Stromal cell of bone marrow (primary cell): ENCODE measurements at places on chromosomes 2 and 18.

DNA sequence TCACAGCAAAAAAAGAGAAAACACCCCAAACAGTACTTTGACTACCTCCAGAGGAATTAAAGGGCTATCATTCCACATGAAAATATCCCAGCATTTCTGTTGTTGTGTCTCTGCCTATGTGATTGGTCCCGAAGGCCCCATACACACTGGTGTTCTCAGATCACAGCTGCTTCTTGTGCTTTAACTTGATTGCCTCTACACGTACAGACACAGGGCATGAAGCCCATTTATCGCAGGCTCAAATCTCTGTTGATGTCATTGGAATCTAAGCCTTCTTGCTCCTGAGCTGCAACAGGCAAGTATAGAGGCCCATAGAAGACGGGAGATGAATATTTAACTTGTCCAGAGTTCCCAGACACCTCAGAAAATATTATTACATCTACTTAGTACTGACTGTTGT, 405.2 kb downstream of the NCKAP5 start:
- no peak for DNase-seq

DNA sequence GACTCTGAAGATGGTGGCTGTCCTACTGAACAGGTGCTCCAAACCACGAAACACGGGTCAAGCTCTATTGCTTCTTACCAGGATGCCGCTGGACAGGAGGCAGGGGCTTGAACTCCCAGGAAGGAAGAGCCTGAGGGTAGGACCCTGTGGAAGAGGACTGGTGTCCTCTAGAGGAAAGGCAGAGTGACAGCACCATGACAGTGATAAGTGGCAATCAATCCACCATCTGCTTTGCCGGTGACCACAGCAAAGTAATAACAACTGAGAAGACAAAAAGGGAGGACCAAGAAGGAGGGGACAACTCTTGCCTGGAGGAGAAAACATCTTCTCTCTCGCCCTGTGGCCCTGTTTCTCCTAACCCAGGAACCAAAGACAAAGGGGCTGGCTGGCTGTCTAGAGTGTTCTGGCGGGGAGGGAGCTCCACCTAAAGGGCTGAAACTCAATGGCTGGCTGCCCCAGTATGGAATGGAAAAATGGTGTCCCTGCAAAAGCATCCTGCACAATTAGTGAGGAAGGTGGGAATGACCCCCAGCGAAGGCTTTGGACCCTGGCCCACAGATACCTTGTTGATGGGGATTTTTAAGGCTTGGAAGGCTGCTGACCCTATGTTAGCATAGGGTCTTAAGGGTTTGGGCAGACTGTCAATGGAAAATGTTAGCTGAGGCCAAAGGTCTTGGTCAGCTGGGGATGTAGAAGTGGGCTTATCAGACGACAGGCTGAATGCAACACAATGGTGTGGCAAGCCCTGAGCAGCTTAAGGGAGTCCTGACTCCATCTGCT, 35.4 kb downstream of the PROC start:
- no peak for DNase-seq

DNA sequence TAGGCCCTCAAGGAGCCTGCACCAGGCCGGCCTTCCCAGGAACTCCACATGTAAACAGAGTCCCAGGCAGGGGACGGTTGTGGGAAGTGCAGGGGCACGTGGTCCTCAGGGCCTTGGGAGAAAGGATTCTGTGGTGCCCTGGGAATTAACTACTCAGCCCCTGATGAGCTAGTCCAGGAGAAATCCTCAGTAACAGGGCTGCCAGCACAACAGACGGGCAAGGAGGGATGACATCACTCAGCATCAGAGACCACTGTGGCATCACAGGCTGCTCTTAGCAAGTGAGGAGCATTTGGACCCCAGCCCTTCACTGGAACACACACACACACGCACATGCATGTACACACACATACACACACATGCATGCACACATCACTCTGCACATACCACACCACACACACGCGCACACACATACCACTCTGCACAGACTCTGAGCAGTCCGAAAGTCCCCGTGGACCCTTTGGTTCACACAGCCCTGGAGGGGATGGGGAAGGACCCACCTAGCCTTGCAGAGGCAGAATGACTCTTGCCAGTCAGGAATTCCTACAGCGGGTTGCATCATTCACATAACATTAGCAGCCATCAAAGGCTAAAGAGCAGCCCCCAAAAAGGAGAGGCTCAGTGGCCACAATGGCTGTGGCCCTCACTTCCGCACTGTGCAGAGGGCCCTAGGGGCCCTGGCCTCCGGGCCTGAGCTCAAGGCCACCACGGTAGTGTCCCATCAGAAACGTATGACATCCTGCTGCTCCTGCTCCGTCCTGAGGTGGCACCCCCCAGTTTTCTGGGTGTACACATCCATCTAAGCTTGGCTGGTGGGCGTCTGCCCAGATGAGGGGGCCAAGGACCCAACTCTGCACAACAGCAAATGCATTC, 1.9 kb upstream of the NMUR1 start:
- DNase-seq, result no peak

DNA sequence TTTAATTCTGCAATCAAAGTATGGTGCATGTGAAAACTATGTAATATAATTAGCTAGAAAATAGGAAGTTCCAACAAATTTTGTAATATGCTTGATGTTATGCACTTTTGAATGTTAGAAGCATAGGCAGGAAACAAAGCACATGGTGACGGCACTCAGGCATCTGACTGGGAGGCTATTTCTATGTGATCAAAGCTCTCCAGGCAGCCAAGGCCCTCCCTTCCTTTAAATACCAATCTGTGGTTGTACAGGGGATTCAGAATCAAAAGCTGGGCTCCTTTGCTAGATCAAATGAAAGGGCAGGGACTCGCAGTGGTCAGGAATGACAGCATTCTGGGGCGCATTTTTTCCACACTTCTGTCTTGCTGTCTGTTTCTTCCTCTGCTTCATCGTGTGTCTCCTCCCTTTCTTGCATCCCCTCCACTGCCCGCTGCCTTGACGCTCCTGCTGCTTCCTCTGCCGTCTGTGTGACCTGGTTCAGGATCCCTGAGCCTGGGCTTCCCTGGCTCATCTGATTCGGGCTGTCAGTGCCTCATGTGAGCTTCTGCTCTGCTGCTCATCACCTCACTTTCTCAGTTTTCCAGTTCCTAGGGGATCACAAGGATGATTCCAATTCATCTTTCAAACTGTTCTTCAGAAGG, 30.9 kb downstream of the TMEM182 start:
- no peak for DNase-seq

- peak; percentile 39 for DNase-seq
Measured at GRCh38 chr2:74357627-74358026, 14.4 kb upstream of the SLC4A5 start.

- DNase-seq, result no peak
Measured at GRCh38 chr2:167049659-167050058, 161.4 kb downstream of the XIRP2 start.

- no peak for DNase-seq
Measured at GRCh38 chr2:63555931-63556330, 32.3 kb downstream of the WDPCP start.

- DNase-seq, result no peak
Measured at GRCh38 chr2:178829299-178829960, 22.2 kb upstream of the TTN start.

DNA sequence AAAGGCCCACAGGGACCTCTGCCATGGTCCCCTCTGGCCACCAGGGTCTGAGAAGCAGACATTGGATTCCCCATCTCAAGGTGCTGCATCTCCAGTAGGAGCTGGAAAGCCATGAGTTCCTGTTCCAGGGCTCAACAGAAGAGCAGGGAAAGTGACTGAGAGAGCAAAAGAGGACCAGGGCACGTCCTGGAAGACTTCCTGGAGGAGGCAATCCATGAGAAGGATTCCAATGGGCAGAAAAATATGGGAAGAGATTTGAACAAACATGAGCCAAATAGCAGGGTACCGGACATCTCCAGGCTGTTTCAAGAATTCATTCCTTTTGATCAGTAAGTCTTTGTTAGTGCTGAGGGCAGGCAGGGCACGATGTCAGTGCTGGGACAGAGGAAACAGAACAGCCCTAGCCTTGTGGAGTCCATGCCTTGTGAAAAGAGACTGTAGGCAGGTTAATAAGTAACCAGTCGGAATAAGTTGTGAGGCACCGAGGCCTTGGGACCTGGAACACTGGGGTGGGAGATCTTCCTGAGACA, 72.8 kb upstream of the TWIST2 start:
- no peak for DNase-seq

DNA sequence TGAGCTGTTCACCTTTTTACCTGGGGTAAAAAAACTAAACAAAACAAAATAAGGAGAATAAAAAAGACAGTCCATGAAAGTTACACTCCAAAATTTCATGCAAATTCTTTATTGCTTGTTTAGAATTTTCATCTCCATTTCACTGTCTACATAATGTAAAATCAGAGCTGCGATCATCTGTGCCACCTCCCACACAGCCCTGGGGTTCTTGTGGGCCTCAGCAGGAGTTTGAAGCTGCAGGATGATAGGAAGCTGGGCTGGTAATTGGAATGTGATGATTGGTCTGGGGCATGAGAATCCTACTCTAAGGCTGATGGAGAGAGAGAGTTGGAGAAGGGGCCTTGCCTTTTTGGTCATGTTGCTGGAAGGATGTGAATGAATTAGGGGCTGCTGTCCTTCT, 4.2 kb upstream of the LHCGR start:
- DNase-seq, result no peak

GRCh38 chr2:159146996-159147666, 139.4 kb downstream of the WDSUB1 start:
- no peak for DNase-seq

DNA sequence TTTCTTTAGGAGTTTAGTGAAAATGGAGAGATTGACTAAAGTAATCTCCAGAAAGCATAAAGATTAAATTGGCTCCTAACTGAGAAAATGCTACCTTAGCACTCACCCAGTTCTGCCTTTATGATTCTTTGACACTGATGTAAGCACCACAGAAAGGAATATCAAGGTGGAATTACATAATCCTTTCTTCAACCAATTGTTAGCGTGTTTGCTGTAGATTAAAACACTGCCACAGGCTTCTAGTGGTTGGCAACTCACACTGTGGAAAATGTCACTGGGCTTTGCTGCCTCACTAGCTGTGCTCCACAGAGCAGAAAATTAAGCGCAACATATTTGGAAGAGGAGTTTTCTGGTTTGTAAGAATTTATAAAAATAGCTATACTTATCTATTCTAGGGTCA, 104.1 kb downstream of the DLGAP1 start:
- DNase-seq, result no peak

DNA sequence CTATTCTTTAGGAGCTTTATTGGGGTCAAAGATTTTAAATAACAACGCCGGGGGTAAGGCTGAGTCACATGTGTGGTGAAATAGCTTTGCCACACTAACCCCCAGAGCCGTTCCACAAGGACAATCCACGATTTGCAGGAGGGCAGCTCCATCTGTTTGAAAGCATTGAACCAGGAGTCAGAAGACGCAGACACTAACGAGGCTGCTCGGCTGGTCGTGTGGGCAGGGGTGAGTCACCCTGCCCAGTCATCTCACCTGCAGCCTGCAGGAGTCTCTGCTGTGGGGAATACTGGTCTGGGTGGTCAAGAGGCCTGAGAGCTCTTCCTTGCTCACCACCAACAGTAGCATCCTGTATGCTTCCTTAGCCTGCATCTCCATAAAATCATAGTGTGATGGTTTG, 149.2 kb upstream of the NCK2 start:
- DNase-seq, result no peak

DNA sequence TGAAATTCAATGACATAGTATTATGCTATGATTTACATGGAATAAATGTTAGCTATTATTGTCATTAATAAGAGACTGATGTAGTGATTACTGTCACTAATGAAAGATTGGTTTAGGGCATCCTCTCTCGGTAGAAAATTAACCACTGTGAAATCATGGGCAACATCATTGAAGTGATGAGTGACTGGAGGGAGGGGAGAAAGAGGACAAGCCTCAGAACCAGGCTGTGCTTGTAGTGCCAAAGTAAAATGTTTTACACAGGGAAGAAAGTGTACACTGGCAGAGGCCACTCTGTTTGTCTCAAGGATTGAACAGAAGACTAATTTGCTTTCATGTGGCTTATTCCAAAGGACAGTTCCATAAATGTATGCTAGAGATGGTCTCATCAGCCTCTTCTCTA, 456.2 kb upstream of the TCF4 start:
- no peak for DNase-seq

DNA sequence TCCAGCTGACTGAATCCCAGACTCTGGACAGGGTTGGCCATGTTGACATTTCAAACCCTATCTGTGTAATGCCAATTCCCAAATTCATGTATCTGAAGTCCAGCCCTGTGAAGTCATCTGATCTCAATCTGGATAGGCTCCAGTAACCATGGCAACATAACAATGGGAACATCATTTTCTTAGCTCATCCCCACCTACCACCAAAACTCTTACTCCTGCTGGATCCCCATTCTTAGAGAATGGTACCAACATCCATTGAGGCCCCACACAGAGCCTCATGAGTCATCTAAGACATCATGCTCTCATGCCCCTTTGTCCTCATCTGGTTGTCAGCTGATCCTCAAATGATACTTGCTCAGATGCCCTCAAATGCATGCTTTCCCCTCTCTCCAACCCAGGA, 58.9 kb upstream of the TEX51 start:
- DNase-seq, result no peak

DNA sequence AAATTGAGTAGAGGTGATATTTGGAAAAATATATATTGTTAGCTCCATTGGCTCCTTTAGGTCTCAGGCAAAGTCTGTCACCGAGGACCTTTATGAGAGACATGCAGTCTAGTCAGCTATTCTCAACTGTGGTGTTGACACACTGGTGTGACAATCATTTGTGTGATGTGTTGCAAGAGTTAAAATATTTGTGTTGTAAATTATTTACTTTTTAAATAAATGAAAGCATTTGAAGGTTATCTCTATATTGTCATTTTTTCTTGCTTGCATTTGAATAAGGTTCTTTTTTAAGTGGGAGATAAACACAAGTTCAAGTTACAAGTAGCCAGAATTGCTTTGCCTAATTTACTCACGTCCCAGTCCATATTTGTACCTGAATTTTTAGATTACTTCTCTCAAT, 4.3 kb downstream of the REL start:
- no peak for DNase-seq

- no peak for DNase-seq
Measured at GRCh38 chr2:98487806-98488189, 43.1 kb downstream of the INPP4A start.

- no peak for DNase-seq
Measured at GRCh38 chr2:144832048-144832447, 312.1 kb upstream of the ZEB2 start.

DNA sequence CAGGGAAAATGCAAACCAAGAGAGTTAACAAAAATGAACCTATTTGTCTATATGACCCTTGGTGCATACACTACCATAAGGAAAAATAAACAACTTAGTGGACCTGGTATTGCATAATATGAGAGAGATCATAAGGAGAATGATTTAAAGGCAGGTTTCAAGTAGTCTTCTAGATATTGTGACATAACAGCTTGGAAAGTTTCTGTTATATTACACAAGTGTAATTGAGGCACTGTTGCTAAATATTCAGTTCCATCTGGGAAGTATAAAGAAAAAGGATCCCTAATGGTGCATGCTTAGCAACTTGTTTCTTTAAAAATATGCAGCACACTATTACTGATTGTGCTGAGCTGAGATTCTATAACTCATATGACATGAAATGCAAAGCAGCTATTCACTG, 252.2 kb upstream of the SPHKAP start:
- no peak for DNase-seq
